ENCODE measurements at places on chromosomes 13 and 19.

DNA sequence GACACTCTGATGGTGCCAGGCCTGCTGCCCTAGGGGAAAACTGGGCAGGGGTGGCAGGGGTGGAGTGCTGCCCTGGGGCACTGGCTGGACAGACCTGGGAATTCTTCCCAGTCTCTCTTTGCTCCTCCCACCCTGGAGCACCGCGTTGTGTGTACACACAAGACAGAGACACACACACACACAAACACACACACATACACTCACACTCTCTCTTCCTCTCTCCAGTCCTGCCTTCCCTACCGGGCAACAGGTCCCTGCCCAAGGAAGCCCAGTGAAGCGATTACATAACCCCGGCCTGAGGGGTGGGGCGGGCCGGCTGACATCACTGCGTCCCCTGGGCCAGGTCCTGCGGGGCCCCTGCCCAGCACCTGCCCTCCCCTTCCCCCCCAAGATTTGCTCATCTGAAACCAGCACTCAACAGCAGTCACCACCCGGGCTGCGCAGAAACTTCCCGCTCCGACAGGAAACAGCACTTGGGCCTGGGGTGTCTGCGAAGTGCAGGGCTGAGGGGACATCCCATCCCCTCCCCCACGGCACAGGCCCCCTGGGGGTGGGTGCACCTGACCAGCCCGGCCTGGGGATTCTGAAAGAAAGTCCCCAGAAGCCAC, 1.2 kb downstream of the MKNK2 start:
- no peak for DNase-seq

GRCh38 chr19:7010722-7011593, 10.3 kb downstream of the MBD3L2B start:
- DNase-seq, result no peak

DNA sequence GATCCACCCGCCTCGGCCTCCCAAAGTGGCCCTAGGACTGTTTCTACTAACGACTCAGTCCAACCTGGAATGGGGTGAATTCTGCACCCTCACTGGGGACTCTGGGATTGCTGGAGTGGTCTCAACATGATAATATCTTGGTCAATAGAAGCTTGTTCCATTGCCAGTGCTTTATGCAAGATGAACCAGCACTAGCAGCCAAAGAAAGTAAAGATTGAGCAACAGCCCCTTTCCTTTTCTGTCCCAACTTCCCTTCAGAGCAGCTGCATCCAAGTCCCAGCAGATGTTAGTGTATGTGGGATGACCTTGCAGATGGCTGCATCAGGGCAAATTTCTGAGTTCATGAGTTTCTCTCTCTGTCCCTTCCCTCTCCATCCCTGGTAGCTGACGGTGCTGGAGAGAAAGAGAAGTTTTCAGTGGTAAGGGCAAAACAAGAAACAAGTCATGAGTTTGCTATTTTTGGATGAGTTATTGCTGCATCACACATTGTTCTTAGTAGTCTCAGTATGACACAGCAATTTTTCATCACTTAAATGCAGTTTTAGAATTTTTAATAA, 183.6 kb upstream of the EDNRB start:
- DNase-seq, result no peak

- DNase-seq, result no peak
These were observed 40.1 kb downstream of the PSPC1 start for GRCh38 chr13:19742643-19743042.

GRCh38 chr13:105370011-105370650, 1165.3 kb downstream of the EFNB2 start:
- DNase-seq, result no peak

DNA sequence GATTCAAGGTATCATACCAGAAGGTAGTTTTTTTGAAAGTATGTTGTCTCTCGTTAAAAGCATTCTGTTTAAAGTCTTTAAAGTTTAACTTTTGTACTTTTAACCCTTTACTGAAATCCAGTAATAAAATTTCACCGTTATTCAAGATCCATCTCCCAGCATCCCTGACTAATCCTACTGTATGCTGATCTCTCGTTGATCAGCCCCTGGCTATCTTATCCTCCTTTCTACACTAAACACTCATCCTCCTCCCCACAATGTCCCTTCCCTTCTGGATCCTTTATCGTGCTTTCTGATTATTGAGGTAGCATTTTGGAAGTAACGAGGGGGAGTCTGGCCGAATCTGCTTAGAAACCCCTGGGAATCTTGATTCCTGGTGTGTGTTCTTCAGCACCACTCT, 1.3 kb downstream of the TPP2 start:
- DNase-seq, result no peak

- no peak for DNase-seq
These were observed 63.0 kb upstream of the SOX1 start for GRCh38 chr13:112003941-112004340.

DNA sequence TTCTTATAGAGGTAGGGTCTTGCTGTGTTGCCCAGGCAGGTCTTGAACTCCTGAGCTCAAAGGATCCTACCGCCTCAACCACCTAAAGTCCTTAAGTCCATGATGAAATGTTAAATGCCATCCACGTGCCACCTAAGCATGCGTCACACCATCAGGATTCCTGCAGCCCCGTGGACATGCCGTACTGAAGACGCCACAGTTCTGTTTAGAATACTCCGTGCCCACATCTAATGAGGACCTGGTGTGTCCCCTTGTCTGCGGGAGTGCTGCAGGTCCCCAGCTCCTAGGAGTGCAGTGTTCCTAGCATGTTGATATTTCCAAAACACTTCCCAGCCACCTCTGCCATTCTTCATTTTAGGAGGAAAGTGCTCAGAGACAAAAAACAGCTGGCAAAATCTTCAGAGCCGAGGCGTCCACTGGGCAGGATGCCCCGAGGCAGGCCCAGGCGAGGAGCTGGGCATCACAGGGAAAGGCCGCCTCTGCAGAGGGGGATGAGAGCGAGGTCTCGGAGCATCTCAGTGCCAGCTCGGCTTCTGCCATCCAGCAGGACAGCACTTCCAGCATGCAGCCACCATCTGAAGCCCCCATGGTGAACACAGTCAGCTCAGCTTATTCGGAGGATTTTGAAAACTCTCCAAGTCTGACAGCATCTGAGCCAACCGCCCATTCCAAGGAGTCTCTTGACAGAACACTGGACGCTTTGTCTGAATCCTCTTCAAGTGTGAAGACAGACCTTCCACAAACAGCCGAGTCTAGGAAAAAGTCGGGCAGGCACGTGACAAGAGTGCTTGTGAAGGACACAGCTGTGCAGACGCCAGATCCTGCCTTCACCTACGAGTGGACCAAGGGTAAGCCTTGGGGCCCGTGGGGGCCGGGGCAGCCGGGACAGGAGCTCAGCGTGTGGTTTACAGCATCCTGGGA, 13.2 kb downstream of the C19orf44 start:
- DNase-seq, result no peak

DNA sequence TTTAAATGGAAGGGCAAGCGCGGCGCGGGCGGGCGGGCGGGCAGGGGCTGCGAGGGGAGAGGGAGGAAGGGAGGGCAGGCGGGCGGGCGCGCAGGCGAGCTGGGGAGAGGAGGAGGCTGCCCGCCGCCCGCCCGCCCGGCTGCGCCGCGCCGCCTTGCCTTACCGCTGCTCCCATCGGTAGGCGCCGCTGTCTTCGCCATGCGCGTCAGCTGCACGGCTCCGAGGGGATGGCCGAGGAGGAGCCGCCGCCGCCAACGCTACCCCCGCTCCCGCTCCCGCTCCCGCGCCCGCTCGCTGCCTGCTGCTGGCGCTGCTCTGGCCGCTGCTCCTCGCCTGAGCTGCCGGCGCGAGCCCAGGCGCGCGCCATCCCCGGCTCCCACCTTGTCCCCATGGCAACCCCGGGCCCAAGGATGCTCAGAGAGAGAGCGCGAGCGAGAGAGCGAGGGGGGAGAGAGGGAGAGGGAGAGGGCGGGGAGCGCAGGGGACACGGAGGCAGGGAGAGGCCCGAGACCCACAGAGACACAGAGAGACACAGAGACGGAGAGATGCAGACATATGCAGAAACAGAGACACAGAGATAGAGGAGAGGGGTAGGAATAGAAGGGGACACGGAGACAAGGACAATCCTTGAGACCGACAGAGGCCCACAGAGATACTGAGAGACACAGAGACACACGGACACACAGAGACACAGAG, 40.3 kb downstream of the DEDD2 start:
- DNase-seq, result no peak

DNA sequence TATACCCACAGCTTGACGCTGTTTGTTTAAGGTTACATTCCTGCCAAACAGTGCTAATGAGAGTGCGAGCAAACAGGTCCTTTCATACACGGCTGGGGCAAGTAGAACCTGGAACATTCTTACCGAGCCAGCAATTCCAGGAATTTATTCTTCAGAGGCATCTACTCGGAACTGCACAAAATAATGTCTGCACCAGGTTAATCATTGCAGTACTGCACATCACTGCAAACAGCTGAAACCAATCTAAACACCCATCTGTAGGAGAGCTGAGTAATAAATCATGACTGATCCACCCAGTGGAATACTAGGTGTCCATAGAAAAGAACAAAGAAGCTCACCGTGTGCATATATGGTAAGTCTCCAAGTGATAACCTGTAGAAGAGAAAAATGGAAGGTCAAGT, 1.2 kb upstream of the ZNF579 start:
- no peak for DNase-seq

DNA sequence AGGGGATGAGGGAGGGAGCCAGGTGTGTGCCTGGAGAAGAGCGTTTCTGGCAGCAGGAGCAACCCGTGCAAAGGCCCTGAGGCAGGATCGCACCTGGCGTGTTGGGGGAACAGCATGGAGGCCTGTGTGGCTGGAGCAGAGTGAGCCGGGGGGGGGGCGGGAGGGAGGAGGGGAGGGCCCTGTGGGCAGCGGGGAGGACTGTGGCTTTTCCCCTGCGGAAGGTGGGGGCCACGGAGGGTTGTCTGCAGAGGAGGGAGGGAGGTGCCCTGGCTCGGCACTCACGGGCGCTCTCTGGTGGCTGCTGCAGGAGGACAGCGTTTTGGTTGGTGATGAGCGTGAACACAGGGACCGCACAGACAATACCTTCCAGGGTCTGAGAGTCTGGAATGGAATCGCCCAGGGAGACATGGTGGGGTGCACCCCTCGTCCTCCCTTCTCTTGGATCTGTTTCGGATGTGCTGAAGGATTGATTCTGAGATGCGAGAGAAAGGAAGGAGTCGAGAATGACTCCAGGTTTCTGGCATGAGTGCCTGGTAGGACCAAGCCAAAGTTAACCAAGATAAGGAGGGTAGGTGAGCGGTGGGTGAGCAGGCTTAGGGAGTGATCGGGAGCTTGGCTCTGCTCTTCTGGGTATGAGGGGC, 6.5 kb downstream of the RAB11B start:
- no peak for DNase-seq

DNA sequence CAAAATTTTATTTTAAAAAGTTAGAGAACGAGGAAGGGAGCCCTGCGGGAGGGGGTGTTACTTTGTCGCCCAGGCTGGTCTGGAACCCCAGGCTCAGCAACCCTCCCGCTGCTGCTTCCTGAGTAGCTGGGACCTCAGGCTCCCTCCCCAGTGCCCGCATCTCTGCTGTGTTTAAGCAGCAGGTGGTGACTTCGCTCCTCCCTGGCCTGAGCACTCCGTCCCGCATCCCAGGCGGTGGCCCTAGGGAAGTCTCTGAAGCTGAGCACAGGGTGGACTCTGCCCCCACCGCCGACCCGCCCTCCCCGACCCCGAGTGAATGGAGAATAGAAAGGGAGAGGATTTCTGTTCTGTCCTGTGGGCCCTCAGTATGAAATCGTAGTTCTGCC, 30.5 kb downstream of the ZNF701 start:
- DNase-seq, result no peak

DNA sequence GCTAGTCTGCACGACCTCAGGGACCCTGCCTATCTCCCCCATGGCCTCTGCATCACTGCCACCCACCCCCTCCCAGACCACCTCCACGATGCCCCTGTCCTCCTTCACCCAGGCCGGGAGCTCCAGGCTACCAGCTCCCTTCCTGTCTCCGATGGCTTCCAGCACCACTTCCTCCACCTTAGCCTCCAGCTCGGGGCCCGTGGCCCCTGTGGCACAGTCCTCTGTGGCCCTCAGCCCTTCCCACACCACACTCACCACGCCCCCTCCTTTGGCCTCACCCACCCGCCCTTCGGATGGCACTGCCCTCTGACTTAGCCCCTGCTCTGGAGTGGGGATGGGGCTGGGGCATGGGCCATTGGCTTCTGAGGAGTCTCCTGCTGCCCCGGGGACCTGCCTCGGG, 7.2 kb downstream of the PALM3 start:
- no peak for DNase-seq

DNA sequence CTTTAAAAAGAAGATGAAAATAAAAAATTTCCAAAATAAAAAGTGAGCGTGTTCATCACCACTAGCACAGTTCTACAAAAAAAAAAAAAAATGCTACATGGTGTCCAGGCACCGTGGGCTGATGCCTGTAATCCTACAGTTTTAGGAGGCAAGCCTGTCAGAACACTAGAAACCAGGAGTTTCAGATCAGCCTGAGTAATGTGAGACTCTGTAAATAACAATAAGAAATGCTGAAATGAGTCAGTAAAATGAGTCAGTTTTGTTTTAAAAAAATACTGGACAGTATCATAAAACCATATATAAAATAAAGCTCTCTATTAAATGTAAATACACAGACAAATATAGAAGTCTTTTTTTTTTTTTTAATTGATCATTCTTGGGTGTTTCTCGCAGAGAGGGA, 30.0 kb downstream of the ZNF91 start:
- no peak for DNase-seq

DNA sequence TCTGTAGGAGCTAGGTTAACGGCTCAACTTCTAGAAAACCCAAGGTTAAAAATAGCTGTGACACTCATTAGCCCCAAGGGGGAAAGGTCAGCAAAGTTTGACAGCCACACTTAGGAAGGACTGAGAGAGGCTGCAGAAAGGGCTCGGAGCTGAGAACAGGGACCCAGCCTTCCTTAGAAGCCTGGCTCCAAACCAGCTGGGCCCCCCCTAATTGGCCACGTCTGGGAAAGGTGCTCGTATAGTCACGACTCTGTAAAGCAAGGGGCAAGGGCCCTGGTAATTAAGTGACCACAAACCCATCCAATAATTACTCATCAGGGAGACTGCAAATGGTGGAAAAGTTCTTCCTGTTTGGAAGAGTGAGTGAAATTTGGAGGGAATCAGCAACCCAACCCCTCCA, 90.5 kb downstream of the RNASEH2B start:
- DNase-seq, result no peak

GRCh38 chr13:88031980-88032559, 360.9 kb downstream of the SLITRK5 start:
- DNase-seq, result no peak

GRCh38 chr13:43239275-43239840, 216.0 kb downstream of the DNAJC15 start:
- no peak for DNase-seq

GRCh38 chr13:29457299-29457698, 138.2 kb downstream of the SLC7A1 start:
- DNase-seq, result no peak
